ENCODE measurements at places on chromosomes 12 and 14. TPM values are rescaled to one million over a fixed set of nuclear protein-coding genes. Genes with fewer than 3 reads are reported as not detected.

DNA sequence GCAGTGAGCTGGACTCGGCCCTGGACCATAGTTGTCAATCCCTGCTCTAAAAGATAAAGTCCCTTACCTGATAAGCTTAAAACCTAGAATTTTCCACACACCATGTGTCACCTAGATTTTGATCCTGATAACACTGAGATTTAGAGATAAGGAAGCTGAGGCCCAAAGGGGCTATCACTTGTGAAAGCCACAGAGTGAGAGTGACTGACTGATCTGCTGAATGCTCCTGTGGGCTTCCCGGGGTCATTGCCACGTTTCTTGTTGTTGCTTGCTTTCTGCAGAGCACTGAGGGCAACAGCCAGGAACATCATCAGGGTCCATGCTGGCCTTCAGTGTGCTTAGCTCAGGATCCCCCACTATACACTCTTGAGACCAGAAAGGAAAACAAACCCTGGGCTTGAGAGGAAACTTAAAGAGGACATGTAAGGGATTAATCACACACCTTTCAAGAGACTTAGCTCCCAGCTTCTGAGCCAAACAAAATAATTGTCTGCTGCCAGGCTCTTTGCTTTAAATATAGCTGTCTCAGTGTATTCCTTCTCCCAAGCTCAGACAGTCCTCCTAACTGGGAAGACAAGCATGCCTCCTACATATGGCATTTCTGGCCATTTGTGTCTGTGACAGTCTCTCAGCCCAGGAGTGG is 82.6 kb upstream of the ARHGAP5 start:
- H3K4me3 ChIP-seq: no peak overlapping the region
- DNase-seq: no peak
- H3K27ac ChIP-seq: no peak overlapping the region

DNA sequence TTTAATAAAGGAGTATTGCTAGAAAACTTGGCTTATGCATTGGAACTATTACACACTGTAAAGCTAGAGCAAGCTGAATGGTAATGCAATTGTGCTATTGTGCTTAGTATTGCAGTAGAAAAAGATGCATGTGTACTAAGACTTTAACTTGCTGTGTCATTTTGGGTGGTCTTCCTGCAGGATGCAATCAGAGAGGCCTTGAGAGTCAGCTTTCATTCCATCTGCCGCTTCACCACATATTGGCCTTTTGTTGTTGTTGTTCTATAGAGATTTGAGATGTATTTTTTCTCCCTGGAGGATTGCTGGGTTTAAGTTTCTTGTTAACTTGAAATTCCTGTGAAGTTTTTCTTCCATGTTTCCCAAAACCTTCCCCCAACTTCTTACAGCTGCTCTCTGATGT is 449.7 kb downstream of the TMTC2 start:
- no peak overlapping the region for H3K27ac ChIP-seq
- H3K27me3 ChIP-seq: no peaks in the 10 kb centered on the region
- DNase-seq: no peak
- H3K36me3 ChIP-seq: peaks cover 7% of the 10 kb centered on the region
- peaks cover 4% of the 10 kb centered on the region for H3K4me1 ChIP-seq

DNA sequence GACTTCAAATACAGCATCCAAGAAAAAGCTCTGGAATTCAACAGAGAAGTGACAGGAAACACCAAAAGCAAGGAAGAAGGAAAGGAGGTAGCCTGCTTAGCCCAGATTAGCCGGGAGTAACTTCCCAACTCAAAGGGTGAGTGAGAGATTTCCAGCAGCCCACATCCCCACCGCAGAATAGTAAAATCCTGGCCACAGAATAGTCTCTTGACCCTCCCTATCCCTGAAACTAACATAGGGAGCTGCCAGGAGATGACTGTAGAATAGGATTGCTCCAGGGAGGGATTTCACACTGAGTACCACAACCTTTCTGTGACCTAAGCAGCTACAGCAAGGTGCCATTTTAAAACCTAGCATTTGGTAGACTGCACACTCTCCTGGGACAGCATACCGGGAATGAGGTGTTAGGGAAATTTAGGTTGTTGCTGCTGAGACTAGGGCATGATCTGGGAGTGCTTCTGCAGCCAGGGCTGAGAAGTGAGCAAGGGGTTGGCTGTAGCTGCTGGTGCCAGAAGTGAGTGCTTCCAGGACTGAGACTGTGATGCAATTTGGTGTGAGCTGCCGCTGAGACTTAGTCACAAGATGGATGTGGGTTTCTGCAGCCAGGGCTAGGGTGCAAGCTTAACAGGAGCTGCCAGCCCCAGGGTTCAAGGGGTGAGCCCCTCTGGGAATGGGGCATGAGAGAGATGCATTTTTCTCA is 66.0 kb downstream of the TMTC3 start:
- H3K36me3 ChIP-seq: no peaks in the 10 kb centered on the region
- no peaks in the 10 kb centered on the region for H3K27me3 ChIP-seq
- H3K27ac ChIP-seq: no peak overlapping the region
- no peaks in the 10 kb centered on the region for H3K4me1 ChIP-seq

GRCh38 chr12:92234533-92234932 is 88.9 kb upstream of the BTG1 start:
- no peak overlapping the region for H3K27ac ChIP-seq
- H3K27me3 ChIP-seq: no peaks in the 10 kb centered on the region
- DNase-seq: no peak
- no peak overlapping the region for H3K4me3 ChIP-seq
- H3K36me3 ChIP-seq: no peaks in the 10 kb centered on the region
- peaks cover 3% of the 10 kb centered on the region for H3K4me1 ChIP-seq

DNA sequence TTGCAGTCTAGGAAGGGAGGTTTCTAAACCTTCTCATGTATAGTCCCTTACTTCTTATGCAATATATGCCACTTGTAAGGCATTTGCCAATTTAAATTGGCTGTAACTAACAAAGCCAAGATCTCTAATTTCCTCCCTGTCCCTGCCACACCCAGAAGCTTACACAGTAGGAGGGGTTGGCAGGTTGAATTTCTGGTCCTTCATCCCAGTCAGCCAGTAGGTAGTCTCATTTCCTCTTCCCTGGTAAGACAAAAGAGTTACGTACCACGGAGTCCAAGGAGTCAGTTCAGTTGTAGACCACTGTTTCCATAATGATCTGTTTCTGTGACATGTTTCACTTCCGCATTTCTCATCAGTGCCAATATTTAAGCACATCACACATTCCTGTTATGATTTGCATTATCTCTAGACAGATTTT is 47.0 kb upstream of the PLBD1 start:
- H3K36me3 ChIP-seq: no peaks in the 10 kb centered on the region
- peaks cover 15% of the 10 kb centered on the region for H3K27me3 ChIP-seq
- no peak overlapping the region for H3K27ac ChIP-seq
- no peak for DNase-seq
- H3K4me1 ChIP-seq: no peaks in the 10 kb centered on the region

DNA sequence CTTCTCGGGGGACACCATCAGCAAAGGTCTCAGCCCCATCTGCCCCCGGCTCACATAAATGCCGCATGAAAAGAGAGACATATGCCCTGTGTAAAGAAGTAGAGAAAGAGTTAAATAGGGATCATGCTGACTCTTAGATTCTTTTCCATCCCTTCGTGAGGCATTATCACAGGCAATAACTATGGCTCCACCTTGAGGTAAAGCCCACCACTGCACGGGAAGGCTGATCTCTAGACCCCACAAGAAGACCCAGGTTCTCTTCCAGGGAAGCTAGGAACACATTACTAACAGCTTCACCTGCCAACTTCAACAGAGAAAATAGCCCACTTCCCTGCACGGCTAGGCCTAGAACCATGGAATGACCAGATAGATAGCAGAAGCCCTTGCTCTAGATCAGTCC is 14.1 kb upstream of the NOP2 start:
- DNase-seq: no peak
- H3K4me1 ChIP-seq: no peaks in the 10 kb centered on the region
- H3K4me3 ChIP-seq: no peak overlapping the region
- H3K27me3 ChIP-seq: no peaks in the 10 kb centered on the region
- H3K36me3 ChIP-seq: peaks cover 60% of the 10 kb centered on the region

- H3K27me3 ChIP-seq: peaks cover 2% of the 10 kb centered on the region
- H3K4me1 ChIP-seq: peaks cover 6% of the 10 kb centered on the region
- no peak overlapping the region for H3K27ac ChIP-seq
- no peak for DNase-seq
Observed at GRCh38 chr14:105063056-105063455, 2.2 kb downstream of the GPR132 start.

DNA sequence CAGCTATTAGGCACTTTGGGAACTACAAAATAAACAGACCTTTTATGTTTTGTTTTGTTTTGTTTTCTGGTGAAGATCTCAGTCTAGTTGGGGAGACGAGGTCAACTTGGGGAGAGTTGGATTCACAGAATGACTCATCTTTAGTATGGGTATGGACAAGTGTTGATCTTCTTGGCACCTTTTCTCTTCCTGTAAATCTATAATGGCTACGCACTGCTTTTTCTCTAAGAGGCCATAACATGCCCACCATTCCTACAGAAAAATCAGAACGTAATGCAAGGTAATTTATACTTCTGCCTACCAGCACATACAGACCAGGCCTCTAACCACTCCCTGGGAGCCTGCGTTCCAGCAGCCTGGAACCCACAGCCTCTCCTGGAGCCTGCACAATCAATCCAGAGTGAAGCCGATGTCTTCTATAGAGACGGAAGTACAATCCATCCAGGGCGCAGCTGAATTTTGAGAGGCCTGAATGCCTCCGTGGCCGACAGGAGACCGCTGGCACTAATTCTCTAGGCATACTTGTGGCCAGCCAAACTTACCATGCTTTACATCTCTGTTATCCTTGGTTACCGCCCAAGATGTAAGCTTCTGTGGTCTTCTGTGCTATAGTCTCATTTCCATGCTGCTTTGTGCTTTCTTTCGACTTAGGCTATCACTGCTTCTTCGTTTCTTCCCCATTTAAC is 717 bp downstream of the PPHLN1 start:
- no peaks in the 10 kb centered on the region for H3K27me3 ChIP-seq
- peaks cover 28% of the 10 kb centered on the region for H3K4me1 ChIP-seq
- H3K36me3 ChIP-seq: peaks cover 6% of the 10 kb centered on the region
- no peak for DNase-seq
- peak overlapping the region; percentile 97 for H3K27ac ChIP-seq
- H3K4me3 ChIP-seq: peak overlapping the region; percentile 98

GRCh38 chr14:69797573-69798338 is 715 bp upstream of the SLC10A1 start:
- no peaks in the 10 kb centered on the region for H3K4me1 ChIP-seq
- DNase-seq: no peak
- H3K36me3 ChIP-seq: no peaks in the 10 kb centered on the region

DNA sequence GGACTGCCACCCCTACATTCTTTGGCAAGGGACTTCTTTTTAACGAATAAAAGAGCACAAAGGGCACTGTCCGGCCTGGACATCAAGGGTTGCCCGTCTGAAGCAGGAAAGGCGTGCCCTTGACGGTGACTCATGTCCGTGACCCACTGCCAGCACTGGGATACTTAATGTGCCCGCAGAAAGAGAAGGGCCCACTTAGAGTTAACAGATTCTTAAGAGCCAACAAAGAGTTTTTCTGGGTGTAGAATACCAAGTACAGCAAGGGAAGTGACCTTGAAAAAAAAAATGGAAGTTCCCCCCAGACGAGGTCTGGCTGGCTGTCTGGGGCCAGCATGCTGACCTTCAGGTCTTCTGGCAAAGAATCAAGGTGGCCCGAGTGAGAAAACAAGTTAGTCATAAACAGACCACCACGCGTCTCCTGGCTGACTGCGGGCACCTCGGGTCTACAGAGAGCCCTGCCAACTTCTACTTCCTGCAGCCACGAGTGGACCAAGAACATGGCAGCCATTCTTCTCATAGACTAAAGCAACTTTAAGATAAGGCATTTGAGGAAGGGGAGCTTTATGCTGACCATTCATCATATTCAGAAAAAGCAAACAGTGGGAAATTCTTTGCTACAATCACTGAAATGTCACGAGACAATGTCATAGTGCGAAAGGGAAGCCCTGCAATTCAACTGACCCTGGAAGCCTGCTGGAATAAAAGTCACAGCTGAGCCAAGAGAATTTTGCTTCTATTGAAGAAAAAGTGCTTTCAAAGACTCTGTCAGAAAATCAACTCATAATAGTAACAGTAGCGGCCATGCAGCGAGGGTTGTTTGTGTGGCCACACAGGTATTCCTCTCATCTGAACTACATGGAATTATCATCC is 10.5 kb upstream of the SELPLG start:
- no peak for DNase-seq
- H3K27ac ChIP-seq: peak overlapping the region; percentile 52
- H3K27me3 ChIP-seq: no peaks in the 10 kb centered on the region
- H3K4me1 ChIP-seq: peaks cover 24% of the 10 kb centered on the region
- peaks cover 60% of the 10 kb centered on the region for H3K36me3 ChIP-seq

DNA sequence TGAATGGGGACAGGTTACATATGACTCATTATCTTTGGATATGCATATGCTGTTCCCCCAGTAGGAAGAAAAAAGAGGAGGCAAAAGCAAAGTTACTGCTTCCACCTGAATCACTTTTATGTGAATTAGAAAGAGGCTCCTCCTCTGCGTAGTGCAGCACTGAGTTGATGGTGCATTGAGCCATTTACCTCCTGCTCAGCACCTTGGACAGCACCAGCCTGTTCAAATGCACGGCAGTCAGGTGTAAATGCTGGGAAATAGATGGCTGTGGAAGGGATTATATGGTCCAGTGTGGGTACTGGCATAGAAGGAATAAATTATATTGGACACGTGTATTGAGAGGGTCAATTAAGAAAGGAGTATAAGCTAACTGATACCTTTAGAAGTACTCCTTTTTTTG is 541.9 kb upstream of the SEL1L start:
- H3K36me3 ChIP-seq: no peaks in the 10 kb centered on the region
- no peak for DNase-seq
- H3K27ac ChIP-seq: no peak overlapping the region
- no peaks in the 10 kb centered on the region for H3K4me1 ChIP-seq
- H3K27me3 ChIP-seq: no peaks in the 10 kb centered on the region

- H3K27ac ChIP-seq: no peak overlapping the region
- no peak for DNase-seq
- H3K36me3 ChIP-seq: no peaks in the 10 kb centered on the region
- H3K4me1 ChIP-seq: no peaks in the 10 kb centered on the region
Observed at GRCh38 chr12:128042825-128043224, 224.1 kb upstream of the TMEM132C start.

- no peaks in the 10 kb centered on the region for H3K4me1 ChIP-seq
- no peak overlapping the region for H3K27ac ChIP-seq
- no peak for DNase-seq
- H3K27me3 ChIP-seq: no peaks in the 10 kb centered on the region
Observed at GRCh38 chr14:102050625-102051024, 36.2 kb downstream of the HSP90AA1 start.

Gene OVCH1
- 0.52 TPM for total RNA-seq

Gene DIO2
- total RNA-seq: 240 TPM

Gene CARMIL3
- 0.31 TPM for total RNA-seq

Gene AQP2
- not detected for total RNA-seq

Gene APAF1
- total RNA-seq: 18.8 TPM

Gene ERBB3
- total RNA-seq: 0.97 TPM

Gene OR11H12
- not detected for total RNA-seq

Gene PZP
- total RNA-seq: not detected

Data from osteocyte (in vitro differentiated cells).